ENCODE measurements at places on chromosomes 7 and 10.

DNA sequence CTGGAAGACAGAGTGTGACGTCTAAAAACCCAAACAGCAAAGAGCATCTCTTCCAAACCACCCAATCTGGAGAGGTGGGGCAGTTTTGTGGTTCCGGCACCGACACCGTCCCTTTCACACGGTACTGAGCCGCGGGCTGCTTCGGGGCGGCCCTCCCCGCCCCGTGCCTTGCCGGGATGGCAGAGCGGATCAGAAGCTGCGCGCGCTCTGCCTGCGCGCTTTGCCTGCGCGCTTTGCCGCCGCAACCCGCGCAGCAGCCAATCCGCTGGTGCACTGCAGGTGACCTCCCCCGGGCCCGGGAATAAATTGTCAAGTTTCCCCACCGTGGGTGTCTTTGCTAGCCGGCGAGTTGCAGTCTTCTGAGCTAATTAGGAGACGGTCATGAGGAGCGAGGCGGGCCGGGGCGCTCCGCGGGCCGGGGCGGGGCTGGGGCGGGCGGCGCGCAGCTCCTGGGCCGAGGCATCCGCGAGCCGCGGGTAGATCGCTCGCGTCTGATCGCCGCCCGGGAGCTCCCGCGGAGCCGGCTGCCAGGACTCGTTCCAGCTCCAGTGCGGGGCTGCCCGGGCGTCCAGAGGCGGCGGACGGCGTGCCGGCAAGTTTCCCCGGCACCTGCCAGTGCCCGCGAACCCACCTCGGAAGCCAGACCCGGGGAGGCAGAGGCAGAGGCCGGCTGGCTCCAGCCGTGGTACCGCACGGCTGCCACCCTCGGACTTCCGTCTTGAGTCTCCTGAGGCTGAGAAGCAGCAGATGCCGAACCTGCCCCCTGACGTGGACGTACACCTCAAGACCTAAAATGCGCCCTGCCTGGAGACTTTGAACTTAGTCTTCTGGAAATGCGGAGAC is 536.0 kb upstream of the GALNT17 start:
- DNase-seq = no peak

DNA sequence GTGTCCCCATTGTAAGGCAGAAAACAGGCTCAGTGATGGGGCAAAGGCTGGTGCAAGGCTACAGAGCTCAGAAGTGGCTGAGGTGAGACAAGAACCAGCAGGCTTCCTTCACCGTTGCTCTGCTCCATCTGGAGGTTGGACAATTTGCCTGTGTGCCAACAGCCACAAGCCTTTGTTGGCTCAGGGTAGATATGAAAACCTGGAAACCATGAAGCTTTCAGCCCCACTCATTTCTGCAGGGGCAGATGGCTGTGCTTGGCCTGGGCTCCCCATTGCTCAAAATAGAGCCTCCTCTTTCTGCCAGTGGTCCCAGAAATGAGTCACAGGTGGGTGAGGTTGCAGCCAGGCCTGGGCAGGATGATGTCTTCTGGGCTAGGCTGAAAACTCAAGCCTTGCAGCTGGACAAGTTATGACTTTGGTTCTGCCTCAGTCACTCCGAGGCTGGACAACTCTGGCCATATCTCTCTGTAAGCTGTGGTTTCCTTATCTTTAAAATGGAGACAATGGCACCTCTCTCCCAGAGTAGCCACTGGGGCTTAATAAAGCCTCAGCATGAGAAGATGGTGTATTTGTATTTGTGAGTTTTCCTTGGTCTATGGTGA is 12.2 kb upstream of the ZNF273 start:
- DNase-seq = no peak

GRCh38 chr10:14116021-14116420 is 214.7 kb downstream of the FRMD4A start:
- DNase-seq = no peak

- no peak for DNase-seq
Observed at GRCh38 chr7:20784388-20785156, 2.1 kb downstream of the SP8 start.

DNA sequence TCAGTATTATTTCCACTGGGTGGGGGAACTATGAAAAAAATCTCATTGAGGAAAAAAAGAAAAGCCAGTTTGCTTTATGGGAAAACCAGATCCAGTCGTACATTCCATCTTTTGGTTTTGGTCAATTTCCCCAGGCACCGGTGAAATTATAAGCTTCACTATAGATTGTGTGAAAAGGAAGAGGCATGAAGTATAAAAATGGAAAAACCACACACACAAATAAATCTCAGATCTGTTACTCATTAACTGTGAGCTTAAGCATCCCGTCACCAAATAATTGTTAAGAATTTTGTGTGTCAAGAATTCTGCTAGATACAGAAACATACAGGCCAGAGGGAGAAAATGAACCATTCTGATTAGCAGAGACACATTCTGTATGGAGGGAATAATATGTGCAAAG is 405.5 kb upstream of the CELF2 start:
- DNase-seq = no peak

All from CD8-positive, alpha-beta memory T cell (primary cell).